ENCODE measurements at places on chromosomes 12 and 14.

- no peak for DNase-seq
Observed at GRCh38 chr12:90343966-90344365, 611.0 kb downstream of the CCER1 start.

DNA sequence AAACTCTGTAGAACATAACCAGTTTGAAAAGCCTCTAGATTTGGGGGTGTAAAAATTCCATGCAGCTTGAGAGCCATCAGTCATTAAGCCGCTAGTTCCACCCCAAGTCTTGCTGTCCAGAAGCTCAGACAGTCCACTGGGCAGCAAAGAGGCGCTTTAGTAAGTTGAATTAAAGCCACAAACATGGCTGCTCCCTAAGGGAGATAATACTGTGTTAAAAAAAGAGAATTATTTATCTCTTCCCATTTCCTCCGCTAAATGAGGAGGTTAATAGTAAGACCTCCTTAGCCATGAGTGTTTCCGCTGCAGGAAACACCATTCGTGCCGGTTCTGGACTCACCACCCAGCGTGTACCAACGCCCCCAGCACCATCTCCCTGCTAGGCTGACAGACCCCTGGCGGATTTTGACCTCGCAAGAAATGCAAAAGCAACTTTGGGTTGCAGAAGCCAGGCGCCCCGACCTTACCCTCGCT lies 536 bp downstream of the TM7SF3 start:
- peak; percentile 65 for DNase-seq

DNA sequence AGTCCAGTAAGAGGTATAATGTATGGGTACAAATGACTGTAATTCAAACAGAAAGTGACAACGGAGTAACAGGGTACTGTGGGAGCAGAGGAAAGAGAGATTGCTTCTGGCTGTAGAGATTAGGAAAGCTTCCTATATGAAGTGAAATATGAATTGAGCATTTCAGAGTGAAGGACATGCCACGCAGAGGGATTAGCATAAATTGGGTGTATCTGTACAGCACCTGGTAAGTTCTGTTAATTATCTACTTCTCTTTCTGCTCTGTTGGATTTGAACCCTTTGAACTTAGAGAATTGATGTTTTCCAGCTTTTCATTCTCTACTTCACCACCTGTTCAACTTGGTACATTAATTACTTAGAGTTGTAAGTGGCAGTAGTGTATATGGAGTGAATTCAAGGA lies 8.8 kb downstream of the STK38L start:
- DNase-seq, result no peak

GRCh38 chr14:100669468-100669867 lies 57.2 kb upstream of the DLK1 start:
- no peak for DNase-seq

- no peak for DNase-seq
Observed at GRCh38 chr12:75850721-75851462, 180.7 kb downstream of the PHLDA1 start.

DNA sequence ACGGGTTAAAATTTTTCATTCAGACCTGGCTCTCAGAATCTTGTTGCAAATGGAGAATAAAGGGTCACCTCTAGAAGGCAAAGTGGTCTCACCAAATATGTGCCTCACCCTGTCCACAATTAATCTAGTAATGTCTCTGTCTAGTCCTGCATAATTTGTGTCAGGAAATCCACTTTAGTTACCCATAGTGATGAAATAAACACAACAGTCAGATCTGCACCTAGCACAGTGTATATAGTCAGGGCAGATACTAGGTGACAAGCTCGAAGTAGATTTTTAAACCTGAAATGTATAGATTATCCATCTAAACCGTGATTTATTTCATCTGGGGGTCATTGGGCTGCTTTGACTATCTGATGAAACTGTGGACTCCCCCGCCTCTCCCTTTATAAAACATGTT lies 15.9 kb upstream of the FLVCR2 start:
- no peak for DNase-seq

DNA sequence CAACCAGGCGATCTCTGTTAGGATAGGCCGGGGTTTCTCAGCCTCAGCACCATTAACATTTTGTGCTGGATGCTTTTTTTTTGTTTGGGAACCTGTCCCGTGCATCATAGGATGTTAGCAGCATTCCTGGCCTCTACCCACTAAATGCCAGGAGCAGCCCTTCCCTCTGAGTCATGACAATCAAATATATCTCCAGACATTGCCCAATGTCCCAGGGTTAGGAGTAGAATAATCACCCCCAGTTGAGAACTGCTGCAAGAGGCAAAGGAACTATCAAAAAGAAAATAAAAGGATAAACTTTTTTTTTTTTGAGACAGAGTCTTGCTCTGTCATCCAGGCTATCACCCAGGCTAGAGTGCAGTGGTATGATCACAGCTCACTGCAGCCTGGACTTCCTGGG lies 76.0 kb downstream of the ACACB start:
- DNase-seq, result no peak

DNA sequence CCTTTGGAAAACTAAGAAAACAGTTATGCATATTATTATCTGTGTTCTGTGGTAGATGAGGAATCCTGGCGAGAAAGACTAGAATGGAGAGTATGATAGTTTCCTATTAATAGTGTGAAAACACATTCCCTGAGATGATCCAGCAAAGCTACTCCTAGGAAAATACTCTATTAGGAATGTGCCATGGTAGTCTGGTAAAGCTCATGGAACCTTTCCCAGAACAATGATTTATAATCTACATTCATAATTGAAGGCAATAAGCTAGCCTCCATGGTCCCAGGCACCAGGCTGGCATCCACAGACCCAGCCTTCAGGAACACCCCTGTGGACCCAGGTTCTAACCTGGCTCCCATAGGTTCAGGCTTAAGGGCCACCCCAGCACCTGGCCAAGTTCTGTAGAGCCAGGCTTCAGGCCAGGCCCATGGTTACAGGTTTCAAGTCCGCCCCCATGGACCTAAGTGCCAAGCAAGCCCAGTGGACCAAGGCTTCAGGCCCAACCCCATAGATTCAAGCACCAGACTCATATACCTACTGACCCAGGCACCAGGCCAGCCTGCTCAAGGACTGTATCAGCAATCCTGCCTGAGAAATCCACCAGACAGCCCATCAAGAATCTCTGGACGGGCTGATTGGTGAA lies 72.2 kb downstream of the ITPR2 start:
- DNase-seq, result no peak

DNA sequence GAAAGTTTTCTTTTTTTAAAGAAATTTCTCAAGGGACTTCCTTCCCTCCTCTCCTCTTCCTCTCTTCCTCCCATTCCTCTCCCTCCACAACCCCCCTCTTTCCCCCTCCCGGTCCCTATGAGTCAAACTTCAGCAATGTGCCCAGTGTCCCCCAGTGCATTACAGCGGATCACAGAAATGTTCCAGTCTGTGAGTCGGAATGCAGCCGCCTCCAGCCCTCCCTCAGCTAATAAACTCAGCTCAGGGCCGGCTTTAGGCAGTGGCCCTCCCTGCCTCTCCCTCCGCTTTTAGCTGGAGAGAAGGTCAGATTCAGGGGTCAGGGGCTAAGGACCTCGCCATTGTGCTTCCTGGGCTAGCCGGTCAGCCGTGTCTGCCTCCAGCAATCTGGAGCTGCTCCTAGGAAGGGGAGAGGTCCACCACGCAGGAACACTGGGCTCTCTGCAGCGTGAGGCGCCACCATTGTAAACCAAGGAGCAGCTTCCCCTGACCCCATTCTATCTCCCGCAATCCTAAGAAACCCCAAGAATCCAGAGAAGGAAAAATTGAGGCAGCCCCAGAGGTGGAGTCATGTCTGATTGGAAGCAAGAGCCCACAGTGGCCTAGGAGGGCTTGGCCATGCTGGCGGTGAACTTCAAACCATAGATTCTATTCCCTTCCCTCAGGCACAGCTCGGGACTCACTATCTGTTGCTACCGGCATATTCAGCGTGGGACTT lies 1.1 kb upstream of the HDAC7 start:
- DNase-seq, result peak; percentile 85

GRCh38 chr12:6198985-6199530 lies 1.1 kb upstream of the CD9 start:
- DNase-seq, result no peak

- DNase-seq, result peak; percentile 50
Observed at GRCh38 chr12:6563448-6564050, 4.5 kb downstream of the NOP2 start.

DNA sequence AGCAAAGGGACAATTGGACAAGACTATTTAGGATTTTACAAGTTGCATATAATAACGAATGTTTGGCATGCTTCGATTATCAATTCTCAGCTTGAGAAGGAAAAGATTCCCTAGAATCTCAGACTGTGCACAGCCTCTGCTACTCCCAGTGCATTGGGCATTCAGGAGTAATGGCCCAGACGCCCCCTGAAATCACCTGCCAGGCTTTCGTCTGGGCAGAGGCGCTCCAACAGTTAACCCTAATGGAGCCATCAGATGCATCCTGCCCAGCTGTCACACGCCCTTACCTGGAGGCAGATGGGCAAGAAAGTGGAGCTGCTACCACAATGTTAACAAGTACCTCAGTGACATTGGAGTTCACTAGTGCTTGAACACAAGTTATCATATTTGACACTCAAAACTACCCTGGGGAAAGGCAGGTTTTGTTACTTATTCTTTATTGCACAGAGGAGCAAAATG lies 927 bp upstream of the LRP6 start:
- peak; percentile 29 for DNase-seq

- DNase-seq, result no peak
Observed at GRCh38 chr14:60789656-60790055, 55.1 kb downstream of the MNAT1 start.

GRCh38 chr12:1949771-1950470 lies 31.5 kb upstream of the CACNA2D4 start:
- DNase-seq, result no peak

DNA sequence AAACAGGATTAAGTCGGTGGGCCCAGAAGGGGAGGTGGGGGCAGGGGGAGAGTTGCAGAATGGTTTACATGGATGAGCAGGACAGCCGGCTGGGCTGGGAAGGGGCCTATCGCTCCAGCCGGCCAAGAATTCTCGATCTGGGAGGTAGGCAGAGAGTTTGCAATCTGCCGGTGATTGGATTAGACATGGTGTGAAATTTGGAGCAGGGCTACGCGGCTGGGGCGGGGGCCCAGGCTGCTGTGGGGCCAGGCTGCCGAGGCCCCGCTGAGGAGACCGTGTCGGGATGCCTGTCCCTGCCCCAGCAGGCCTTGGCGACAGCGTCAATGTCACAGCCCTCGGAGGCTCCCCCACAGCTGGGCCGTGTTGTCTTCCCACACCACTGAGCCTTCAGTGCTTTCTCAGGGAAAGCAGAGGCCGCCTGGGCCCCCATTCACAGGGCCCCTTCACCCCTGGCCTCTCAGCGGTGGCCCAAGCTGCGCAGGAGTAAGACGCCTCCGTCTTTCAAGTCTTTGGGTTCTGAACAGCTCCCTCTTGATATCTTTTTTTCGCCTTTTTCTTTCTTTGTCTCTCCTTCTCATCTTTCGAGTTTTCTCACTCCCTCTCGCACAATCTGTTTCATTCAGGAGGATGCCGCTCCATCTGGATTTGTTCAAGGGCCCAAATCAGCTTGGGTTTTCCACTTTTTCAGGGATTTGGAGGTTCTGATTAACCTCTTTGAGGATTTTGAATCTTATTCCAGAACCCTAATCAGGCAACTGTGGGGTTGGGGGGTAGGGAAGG lies 117.5 kb upstream of the PARP11 start:
- no peak for DNase-seq

- DNase-seq, result no peak
Observed at GRCh38 chr12:77943466-77943865, 112.8 kb downstream of the NAV3 start.

GRCh38 chr12:121786440-121786825 lies 7.1 kb downstream of the RHOF start:
- no peak for DNase-seq

DNA sequence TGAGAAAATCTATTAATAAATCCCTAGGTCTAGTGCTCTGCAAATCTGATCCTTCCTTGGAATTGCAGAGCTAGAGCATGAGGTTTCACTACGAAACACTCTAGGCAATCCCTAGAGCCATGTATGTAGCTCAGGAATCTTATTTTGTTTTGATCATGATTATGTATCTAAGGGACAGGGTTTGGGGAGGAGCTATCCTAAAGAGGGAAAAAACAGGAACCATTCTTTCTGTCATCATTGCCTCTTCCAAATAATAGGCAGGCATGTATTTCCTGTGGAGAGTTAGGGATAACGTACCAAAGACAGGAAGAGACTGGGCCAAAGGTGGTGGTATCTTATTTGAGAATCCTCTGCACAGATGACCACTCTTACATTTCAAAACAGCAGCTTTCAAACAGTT lies 88.8 kb upstream of the GTF2A1 start:
- DNase-seq, result no peak

- DNase-seq, result no peak
Observed at GRCh38 chr14:94397289-94398181, 9.1 kb upstream of the SERPINA1 start.

- no peak for DNase-seq
Observed at GRCh38 chr14:105863296-105864108, 337.1 kb downstream of the TMEM121 start.

DNA sequence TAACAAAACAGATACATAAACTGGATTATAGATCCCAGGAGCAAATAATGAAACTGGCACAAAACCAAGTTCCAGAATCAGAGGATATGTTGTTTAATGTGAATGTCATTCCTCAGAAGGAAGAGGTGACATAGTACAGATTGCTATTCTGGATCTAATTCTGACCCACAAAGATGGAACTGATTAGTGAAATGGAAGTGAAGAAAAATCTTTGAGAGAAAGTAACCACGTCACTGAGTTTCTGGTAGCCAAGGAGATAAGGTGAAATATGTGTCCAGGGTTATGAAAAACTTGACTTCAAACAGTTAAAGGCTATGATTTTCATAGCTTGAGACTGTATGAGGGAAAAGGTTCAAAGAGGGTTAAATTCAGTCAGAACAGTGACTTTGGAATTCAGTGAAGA lies 8.3 kb downstream of the OR10AD1 start:
- DNase-seq, result no peak

- no peak for DNase-seq
Observed at GRCh38 chr12:67909681-67910080, 79.6 kb upstream of the IFNG-AS1 start.

- DNase-seq, result no peak
Observed at GRCh38 chr14:60640859-60641741, 8.2 kb downstream of the SIX1 start.

DNA sequence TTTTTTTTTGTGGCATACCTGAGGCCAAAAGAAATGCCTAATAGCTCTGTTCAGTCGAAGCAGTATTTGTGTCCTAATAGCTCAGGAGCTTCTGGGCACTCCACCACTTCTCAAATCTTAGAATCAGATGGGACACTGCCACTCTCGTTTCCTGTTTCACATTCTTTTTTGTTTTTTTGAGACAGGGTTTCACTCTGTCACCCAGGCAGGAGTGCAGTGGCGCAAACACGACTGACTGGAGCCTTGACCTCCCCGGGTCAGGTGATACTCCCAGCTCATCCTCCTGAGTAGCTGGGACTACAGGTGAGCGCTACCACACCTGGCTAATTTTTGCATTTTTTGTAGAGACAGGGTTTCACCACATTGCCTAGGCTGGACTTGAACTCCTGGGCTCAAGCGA lies 52.7 kb downstream of the SPPL3 start:
- no peak for DNase-seq

DNA sequence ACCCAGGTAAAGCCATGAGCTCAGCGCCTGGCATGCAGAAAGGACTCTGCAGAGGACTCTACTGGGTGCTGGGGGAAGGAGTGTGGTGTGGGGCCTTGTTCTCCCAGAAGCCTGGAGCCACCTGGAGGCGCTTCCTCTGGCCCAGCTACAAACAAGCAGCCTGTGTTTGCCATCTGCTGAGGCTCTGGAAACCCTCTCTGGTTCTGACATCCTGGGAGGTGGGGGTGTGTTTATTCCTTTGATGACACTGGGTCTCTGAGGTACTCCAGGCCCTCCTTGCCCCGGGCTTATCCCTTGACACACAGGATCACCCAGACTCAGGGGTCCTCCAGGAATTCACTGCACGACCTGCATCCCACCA lies 44.9 kb downstream of the RNF34 start:
- peak; percentile 58 for DNase-seq

Data from cerebellar cortex (tissue), 1 donor.